Peyer's patch (tissue), 4 donors: ENCODE measurements at places on chromosomes 2 and 18. TPM values are rescaled to one million over a fixed set of nuclear protein-coding genes. Genes with fewer than 3 reads are reported as not detected.

GRCh38 chr2:38464971-38465788 is 88.1 kb upstream of the ATL2 start:
- no peak for DNase-seq
- H3K4me1 ChIP-seq, result no peaks in the 10 kb centered on the region
- no peak overlapping the region for H3K27ac ChIP-seq
- no peaks in the 10 kb centered on the region for H3K36me3 ChIP-seq
- H3K27me3 ChIP-seq, result no peaks in the 10 kb centered on the region

DNA sequence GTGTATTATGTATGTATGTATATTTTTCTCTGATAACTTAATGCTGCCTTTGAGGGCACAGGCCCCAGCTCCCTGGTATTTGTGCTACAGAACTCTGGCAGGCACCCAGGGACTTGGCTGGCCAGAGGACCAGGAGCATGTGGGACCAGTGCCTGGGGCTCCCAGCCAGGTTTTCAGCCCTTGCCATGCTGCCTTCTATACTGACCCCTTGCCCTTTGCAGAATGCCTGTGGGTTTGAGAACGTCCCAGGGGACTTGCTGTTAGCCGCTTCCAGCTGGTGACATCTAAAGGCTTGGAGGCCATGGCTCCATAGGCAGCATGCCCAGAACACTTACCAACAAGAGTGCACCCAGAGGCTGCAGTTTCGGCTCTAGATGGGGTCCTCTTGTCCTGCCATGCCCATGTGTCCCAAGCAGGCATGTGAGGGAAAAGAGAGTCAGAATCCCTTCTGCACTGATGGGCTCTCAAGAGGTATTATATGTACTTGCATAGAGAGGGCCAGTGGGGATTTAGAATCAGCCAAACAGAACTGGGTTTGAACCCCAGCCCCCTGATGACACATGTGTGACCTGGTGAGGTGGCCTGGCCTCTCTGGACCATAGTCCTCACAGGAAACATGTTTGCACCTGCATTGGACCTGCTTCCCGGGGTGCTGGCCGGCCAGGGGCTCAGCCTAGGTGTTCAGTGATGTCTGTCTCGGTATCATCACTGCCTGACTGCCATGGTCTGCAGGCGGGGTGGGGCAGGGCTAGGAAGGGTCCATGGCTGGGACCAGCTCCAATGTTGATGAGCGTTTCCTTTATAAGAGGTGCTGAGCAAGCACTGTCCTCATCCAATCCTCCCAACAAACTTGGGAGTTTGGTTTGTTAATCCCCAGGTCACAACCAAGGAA is 119.2 kb upstream of the FHL2 start:
- H3K4me1 ChIP-seq, result no peaks in the 10 kb centered on the region
- no peak for DNase-seq
- no peak overlapping the region for H3K4me3 ChIP-seq
- peak overlapping the region; percentile 18 for H3K27ac ChIP-seq
- no peaks in the 10 kb centered on the region for H3K36me3 ChIP-seq

DNA sequence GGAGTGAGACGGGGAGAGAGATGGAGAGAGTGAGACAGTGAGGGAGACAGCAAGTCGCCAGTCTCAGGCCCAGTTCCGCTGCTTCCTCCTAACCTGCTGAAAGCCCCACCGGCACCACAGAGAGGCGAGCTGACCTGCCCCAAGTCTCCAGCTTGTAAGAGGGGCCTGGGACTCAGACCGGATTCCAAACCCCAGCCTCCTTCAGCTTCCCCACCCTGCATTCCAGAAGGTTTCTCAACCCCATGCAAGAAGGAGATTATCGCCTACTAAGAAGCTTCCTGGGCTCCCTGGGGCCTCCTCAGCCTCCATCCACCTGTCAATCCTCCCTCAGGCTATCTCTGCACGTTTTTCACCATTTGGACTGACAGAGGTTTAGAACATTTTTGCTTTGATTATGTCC is 173.1 kb upstream of the RAB6C start:
- H3K36me3 ChIP-seq, result no peaks in the 10 kb centered on the region
- no peaks in the 10 kb centered on the region for H3K4me1 ChIP-seq
- no peak for DNase-seq
- H3K4me3 ChIP-seq, result no peak overlapping the region
- no peaks in the 10 kb centered on the region for H3K27me3 ChIP-seq
- H3K27ac ChIP-seq, result no peak overlapping the region

- no peak for DNase-seq
- H3K27me3 ChIP-seq, result no peaks in the 10 kb centered on the region
- H3K36me3 ChIP-seq, result no peaks in the 10 kb centered on the region
- H3K4me1 ChIP-seq, result no peaks in the 10 kb centered on the region
- no peak overlapping the region for H3K4me3 ChIP-seq
These were observed 17.1 kb downstream of the VSNL1 start for GRCh38 chr2:17557596-17557995.

GRCh38 chr2:98455494-98455976 is 10.9 kb downstream of the INPP4A start:
- peak overlapping the region; percentile 72 for H3K27ac ChIP-seq
- no peak overlapping the region for H3K4me3 ChIP-seq
- no peaks in the 10 kb centered on the region for H3K4me1 ChIP-seq
- H3K36me3 ChIP-seq, result no peaks in the 10 kb centered on the region

DNA sequence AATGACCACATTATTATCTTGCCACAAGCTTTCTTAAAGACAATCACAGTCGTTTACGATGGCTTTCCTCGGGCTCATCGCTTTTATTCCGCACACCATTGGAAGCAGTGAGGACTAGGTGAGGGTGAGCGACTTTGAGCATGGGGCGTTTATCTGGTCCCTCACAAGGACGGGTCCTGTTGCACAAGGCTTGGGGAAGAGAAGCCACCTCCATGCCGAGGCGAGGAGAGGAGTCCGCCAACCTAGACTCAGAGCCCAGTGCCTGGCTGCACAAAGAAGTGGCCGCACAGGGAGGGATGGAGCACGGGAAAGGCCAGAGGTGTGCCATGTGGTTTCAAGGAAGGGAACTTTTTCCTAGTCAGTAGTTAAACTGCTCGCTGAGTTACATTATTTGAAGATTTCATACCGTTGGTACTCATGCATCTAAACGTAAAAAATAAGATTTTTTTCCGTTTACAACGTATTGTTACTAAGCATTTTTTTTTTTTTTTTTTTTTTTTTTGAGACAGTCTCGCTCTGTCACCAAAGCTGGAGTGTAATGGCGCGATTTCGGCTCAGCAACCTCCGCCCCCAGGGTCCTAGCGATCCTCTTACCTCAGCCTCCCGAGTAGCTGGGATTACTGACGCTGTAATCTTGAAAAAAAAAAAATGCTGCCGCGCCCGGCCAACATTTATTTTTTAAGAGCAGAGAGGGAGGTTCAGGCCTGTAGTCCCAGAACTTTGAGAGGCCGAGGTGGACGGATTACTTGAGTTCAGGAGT is 849 bp upstream of the CYP27C1 start:
- H3K27ac ChIP-seq, result no peak overlapping the region
- H3K27me3 ChIP-seq, result peaks cover 14% of the 10 kb centered on the region
- H3K36me3 ChIP-seq, result no peaks in the 10 kb centered on the region
- DNase-seq, result no peak

GRCh38 chr2:86364894-86365293 is 27.5 kb upstream of the REEP1 start:
- no peak overlapping the region for H3K27ac ChIP-seq
- DNase-seq, result no peak
- H3K4me3 ChIP-seq, result no peak overlapping the region
- H3K4me1 ChIP-seq, result no peaks in the 10 kb centered on the region
- no peaks in the 10 kb centered on the region for H3K36me3 ChIP-seq

- no peaks in the 10 kb centered on the region for H3K27me3 ChIP-seq
- no peak for DNase-seq
- no peak overlapping the region for H3K27ac ChIP-seq
These were observed 98.9 kb upstream of the SEC11C start for GRCh38 chr18:59040770-59041148.

DNA sequence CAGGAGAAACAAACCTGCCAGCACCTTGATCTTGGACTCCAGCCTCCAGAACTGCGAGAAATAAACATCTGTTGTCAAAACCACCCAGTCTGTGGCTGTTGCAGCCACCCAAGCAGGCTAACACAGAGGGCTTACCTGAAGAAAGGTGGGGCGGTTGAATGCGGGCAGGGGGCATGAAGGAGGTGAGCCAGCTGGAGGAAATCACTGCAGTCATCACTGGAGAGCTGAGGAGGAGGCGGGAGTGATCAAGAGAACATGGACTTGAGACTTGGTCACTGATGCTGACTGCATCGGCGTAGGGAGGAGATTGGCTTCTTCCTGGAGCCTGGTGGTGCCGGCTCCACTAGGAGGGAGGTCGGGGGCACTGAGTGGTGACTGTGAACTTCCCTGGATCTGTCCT is 14.6 kb upstream of the ARMC9 start:
- no peaks in the 10 kb centered on the region for H3K36me3 ChIP-seq
- no peak overlapping the region for H3K27ac ChIP-seq
- DNase-seq, result no peak
- H3K4me1 ChIP-seq, result no peaks in the 10 kb centered on the region
- H3K4me3 ChIP-seq, result no peak overlapping the region

GRCh38 chr2:77864426-77864825 is 342.2 kb upstream of the LRRTM4 start:
- H3K4me3 ChIP-seq, result no peak overlapping the region
- no peak for DNase-seq
- no peaks in the 10 kb centered on the region for H3K36me3 ChIP-seq
- H3K27ac ChIP-seq, result no peak overlapping the region

DNA sequence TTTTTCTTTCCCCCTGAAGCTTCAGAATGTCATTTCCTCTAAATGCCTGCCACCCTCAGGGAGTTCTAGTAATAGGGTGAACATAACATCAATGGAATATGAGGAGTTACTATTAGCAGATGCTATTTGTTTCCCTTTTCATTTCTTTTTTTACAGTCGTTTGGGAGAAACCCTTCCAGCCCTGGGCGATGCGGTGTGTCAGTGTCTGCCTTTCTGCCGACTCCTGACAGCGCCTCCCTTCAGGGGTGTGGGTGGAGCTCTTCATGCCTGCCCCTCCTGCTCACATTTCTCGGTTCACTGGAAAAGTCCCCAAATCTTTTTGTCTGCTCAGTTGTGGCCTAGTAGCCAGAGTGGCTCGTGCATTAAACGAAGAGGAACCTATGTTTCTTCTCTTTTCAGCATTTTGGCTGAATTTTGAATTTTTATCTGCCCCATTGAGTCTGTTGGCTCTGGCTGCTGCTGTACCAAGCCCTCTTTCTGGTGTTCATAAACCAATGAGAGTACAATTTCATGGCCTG is 72.3 kb downstream of the FMNL2 start:
- DNase-seq, result no peak
- H3K4me1 ChIP-seq, result no peaks in the 10 kb centered on the region
- H3K27me3 ChIP-seq, result no peaks in the 10 kb centered on the region
- no peak overlapping the region for H3K27ac ChIP-seq

- H3K27me3 ChIP-seq, result no peaks in the 10 kb centered on the region
- H3K27ac ChIP-seq, result no peak overlapping the region
- no peaks in the 10 kb centered on the region for H3K36me3 ChIP-seq
- no peak for DNase-seq
- H3K4me3 ChIP-seq, result no peak overlapping the region
These were observed 46.3 kb upstream of the AQP4 start for GRCh38 chr18:26911840-26912239.

DNA sequence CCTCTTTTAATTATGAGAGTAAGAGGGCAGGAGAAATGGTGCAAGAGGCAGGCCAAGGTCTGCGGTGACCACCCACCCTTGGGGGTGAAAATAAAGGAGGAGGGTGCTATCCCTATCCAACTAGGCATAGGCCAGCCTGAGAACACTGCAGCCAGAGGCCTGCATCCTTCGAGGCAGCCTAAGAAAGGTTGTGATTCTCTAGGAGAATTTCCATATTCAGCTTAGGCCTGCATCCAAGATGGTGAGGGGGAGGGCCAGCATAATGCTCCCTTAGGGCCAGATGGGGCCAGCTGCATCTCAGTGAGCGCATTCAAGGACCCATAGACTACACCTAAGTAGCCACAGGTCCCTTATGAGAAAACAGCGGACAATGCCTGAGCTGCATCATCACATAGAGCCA is 3.5 kb upstream of the UPP2 start:
- H3K36me3 ChIP-seq, result no peaks in the 10 kb centered on the region
- H3K4me3 ChIP-seq, result no peak overlapping the region
- no peak for DNase-seq
- no peaks in the 10 kb centered on the region for H3K27me3 ChIP-seq
- H3K4me1 ChIP-seq, result no peaks in the 10 kb centered on the region
- no peak overlapping the region for H3K27ac ChIP-seq

- H3K27me3 ChIP-seq, result no peaks in the 10 kb centered on the region
- H3K27ac ChIP-seq, result no peak overlapping the region
- H3K36me3 ChIP-seq, result no peaks in the 10 kb centered on the region
- H3K4me3 ChIP-seq, result no peak overlapping the region
These were observed 133.0 kb downstream of the MSH2 start for GRCh38 chr2:47535996-47536395.

GRCh38 chr2:237195396-237196120 is 109.9 kb downstream of the COPS8 start:
- no peak overlapping the region for H3K4me3 ChIP-seq
- no peaks in the 10 kb centered on the region for H3K27me3 ChIP-seq
- no peak for DNase-seq
- peak overlapping the region; percentile 14 for H3K27ac ChIP-seq

- H3K4me3 ChIP-seq, result no peak overlapping the region
- H3K27ac ChIP-seq, result no peak overlapping the region
- DNase-seq, result no peak
These were observed 144.7 kb upstream of the COPS8 start for GRCh38 chr2:236940916-236941520.

- no peak overlapping the region for H3K4me3 ChIP-seq
- H3K4me1 ChIP-seq, result no peaks in the 10 kb centered on the region
- no peak for DNase-seq
- H3K36me3 ChIP-seq, result no peaks in the 10 kb centered on the region
- H3K27me3 ChIP-seq, result no peaks in the 10 kb centered on the region
These were observed 32.1 kb downstream of the RAB1A start for GRCh38 chr2:65097844-65098243.

RAX gene
- not detected for total RNA-seq

FBXO36 gene
- total RNA-seq, result not detected

REL gene
- 79.2 TPM for total RNA-seq

UGT1A7 gene
- total RNA-seq, result 22.6 TPM
